ENCODE measurements at places on chromosomes 6 and 20. TPM values are rescaled to one million over a fixed set of nuclear protein-coding genes. Genes with fewer than 3 reads are reported as not detected.

Gene CD93
- 3.3 TPM for total RNA-seq

DNA sequence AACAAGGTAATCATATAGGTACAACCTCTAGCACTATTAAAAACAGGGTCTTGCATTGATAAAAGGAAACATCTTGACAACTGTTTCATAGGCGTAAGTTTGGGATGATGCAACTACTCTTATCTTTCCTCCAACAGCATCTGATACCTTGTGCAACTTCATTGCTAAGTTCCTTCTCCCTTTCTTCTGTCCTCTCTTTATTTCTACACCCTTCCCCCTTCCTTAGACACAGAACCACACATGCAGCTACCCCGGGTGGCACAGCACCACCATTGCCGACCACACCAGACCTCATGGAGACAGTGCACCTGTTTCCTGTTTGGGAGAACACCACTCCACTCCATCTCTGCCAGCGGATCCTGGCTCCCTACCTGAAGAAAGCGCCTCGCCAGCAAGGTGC lies 14.4 kb downstream of the MYB start:
- no peaks in the 10 kb centered on the region for H3K27me3 ChIP-seq
- H3K4me1 ChIP-seq = peaks cover 23% of the 10 kb centered on the region
- peaks cover 41% of the 10 kb centered on the region for H3K36me3 ChIP-seq
- H3K4me3 ChIP-seq = no peak overlapping the region
- no peak overlapping the region for H3K27ac ChIP-seq

DNA sequence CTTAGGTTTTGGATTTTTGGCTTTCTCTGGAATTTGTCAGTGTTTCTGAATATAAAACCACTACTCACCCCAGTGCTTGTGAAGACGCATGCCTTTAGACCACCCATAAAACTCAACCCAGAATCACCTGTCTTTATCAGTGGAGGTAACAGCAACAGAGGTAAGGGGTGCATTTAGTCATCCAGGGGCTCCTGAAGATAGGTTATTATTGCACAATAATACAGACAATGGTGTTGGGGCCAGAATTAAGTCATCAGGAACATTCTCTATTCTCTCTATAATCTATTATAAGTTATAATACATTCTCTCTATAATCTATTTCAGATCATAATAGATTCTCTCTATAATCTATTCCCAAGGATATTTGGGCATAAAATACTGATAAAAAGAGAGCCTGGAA lies 100.2 kb upstream of the KCNQ5 start:
- no peak overlapping the region for H3K27ac ChIP-seq
- no peaks in the 10 kb centered on the region for H3K36me3 ChIP-seq
- H3K27me3 ChIP-seq = peaks cover 4% of the 10 kb centered on the region
- no peak for DNase-seq

DNA sequence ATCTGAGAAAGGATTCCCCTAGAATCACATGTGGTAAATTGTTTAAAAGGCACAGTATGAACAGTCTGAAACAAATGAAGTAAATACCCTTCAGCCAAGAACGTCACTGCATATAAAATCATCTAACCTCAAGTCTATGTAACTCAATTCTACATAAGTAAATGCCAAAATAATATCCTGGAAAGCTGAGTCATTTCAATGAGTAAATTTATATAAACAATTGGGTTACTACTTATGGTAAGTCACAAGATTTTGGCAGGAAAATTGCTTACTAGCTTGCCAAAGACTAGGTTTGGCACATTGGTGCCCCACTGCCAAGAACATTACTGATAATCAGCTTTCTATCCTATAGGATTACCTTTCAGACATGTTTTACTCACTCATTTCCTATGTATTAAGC lies 8.4 kb downstream of the GMDS start:
- no peaks in the 10 kb centered on the region for H3K27me3 ChIP-seq
- peaks cover 4% of the 10 kb centered on the region for H3K4me1 ChIP-seq
- no peaks in the 10 kb centered on the region for H3K36me3 ChIP-seq
- H3K27ac ChIP-seq = no peak overlapping the region
- DNase-seq = no peak

GRCh38 chr6:165782812-165783211 lies 119.8 kb upstream of the PDE10A start:
- no peak overlapping the region for H3K4me3 ChIP-seq
- H3K27ac ChIP-seq = no peak overlapping the region
- DNase-seq = no peak
- no peaks in the 10 kb centered on the region for H3K27me3 ChIP-seq

DNA sequence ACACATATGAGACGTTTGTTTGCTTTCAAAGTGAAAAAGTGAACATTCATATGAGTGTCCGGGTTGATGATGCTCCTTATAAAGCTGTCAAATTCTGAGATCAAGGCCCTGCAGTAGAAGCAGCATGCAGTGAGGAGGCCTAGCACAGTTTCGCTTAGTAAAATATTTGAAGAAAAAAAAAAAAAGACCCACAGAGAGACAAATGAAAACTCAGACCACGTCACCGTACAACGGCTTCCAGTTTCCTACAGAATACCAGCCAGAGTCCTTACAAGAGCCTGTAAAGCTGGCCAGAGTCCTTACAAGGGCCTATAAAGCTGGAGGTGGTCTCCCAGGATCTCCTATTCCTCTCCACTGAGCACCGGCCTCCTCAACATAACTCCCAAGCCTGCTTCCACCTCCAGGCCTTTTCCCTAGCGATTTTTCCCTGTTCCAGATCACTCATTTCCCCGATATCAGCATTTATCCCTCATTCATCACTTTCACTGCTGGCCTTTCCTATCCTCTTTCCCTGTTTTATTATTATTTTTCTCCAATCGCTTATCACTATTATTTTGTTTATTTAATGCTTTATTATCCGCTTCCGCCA lies 1.5 kb upstream of the HMGN4 start:
- peak overlapping the region; percentile 96 for H3K4me3 ChIP-seq
- peak overlapping the region; percentile 88 for H3K27ac ChIP-seq
